ENCODE measurements at places on chromosomes 4 and X. TPM values are rescaled to one million over a fixed set of nuclear protein-coding genes. Genes with fewer than 3 reads are reported as not detected.
A peak's percentile ranks its signal among the peaks of the same experiment; 100 is the strongest.

Gene ZXDA
- total RNA-seq = 1.8 TPM

Gene SRPX
- 2.8 TPM for total RNA-seq

Gene ADAM29
- total RNA-seq = not detected

Gene COPS4
- total RNA-seq = 34.8 TPM

Gene PCSK1N
- 2.5 TPM for total RNA-seq

Gene ADH1C
- not detected for total RNA-seq

Gene RTL3
- total RNA-seq = not detected

Gene SSX4B
- total RNA-seq = 1.7 TPM

Gene TRPC3
- total RNA-seq = 1.7 TPM

DNA sequence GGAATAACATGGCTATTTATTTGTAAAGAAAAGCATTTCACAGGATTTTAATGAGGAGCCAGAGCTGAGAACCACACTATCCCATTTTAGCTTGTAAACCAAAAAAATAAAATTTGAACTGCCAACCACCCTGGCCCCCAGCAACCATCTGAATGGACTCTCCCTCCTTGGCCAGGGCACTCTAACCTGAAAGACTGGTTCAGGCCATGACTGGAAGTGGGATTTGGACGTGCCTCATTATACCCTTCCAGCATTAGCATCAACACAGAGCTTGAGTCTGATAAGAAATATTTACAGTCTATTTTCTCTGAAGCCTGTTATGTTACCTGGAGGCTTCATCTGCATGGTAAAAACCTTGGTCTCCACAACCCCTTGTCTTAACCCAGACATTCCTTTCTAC is 30.0 kb downstream of the METAP1 start:
- peaks cover 37% of the 10 kb centered on the region for H3K36me3 ChIP-seq
- DNase-seq = no peak
- H3K4me1 ChIP-seq = no peaks in the 10 kb centered on the region
- H3K27ac ChIP-seq = no peak overlapping the region

DNA sequence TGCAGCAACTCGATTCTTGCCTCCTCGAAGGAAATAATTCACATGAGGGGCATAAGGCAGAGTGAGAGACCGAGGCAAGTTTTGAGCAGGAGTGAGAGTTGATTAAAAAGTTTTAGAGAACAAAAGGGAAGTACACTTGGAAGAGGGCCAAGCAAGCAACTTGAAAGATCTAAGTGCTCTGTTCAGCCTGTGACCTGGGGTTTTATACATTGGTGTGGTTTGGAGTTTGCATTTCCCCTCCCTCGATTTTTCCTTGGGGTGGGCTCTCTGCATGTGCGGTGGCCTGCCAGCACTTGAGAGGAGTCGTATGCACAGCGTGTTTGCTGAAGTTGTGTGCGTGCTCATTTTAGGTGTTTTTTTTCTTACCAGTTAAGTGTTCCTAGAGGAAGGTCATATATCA is 356.4 kb downstream of the KLHL4 start:
- no peaks in the 10 kb centered on the region for H3K4me1 ChIP-seq
- H3K27ac ChIP-seq = no peak overlapping the region
- H3K36me3 ChIP-seq = no peaks in the 10 kb centered on the region
- H3K27me3 ChIP-seq = no peaks in the 10 kb centered on the region
- no peak for DNase-seq
- no peak overlapping the region for H3K4me3 ChIP-seq

- H3K27me3 ChIP-seq = no peaks in the 10 kb centered on the region
- no peaks in the 10 kb centered on the region for H3K4me1 ChIP-seq
Observed at GRCh38 chr4:38924353-38924752, 56.7 kb downstream of the FAM114A1 start.

GRCh38 chr4:41934514-41934900 is 722 bp upstream of the TMEM33 start:
- peaks cover 13% of the 10 kb centered on the region for H3K36me3 ChIP-seq
- peaks cover 10% of the 10 kb centered on the region for H3K27me3 ChIP-seq
- peak overlapping the region; percentile 95 for H3K4me3 ChIP-seq
- no peaks in the 10 kb centered on the region for H3K4me1 ChIP-seq
- no peak for DNase-seq

DNA sequence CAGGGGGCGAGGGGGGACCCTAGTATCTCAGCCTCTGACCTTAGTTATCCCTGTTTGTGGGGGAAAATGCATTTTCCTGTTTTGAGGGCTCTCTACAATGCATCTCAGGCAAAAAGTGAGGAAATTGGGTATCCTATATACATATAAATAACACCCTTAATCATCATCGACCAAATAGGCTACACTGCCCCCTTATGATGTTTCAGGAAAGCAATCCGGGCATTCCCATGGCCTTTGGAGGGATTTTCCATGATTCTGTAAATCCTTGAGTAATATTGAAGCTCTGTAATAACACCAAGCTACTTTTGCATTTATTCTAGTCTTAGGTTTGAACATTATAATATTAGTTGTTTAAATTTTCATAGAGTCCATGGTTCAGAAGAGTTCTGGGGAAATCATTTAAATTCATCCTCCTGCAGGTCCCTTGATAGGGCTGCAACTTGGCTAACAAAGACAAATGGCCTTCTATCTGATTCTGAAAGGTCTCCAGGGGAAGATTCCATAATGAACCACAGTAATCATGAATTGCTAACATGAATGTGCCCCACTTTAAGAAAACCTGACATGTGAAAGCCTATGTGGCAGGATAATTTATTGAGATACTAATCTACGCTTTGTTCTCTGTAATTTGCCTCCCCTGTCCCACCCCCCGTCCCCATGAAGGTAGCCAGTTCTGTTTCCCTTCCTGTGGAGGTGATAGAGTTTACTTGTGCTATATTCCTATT is 91.5 kb upstream of the SCOC start:
- no peaks in the 10 kb centered on the region for H3K4me1 ChIP-seq
- no peaks in the 10 kb centered on the region for H3K27me3 ChIP-seq
- no peak overlapping the region for H3K27ac ChIP-seq
- no peak for DNase-seq
- no peak overlapping the region for H3K4me3 ChIP-seq
- no peaks in the 10 kb centered on the region for H3K36me3 ChIP-seq

- H3K4me1 ChIP-seq = no peaks in the 10 kb centered on the region
- no peaks in the 10 kb centered on the region for H3K27me3 ChIP-seq
- H3K36me3 ChIP-seq = no peaks in the 10 kb centered on the region
- H3K4me3 ChIP-seq = no peak overlapping the region
- H3K27ac ChIP-seq = no peak overlapping the region
Observed at GRCh38 chrX:24219320-24219719, 69.8 kb downstream of the ZFX start.

- no peak overlapping the region for H3K27ac ChIP-seq
- H3K4me3 ChIP-seq = no peak overlapping the region
- H3K36me3 ChIP-seq = peaks cover 50% of the 10 kb centered on the region
- H3K4me1 ChIP-seq = no peaks in the 10 kb centered on the region
- no peak for DNase-seq
- no peaks in the 10 kb centered on the region for H3K27me3 ChIP-seq
Observed at GRCh38 chrX:124098089-124098488, 136.6 kb downstream of the STAG2 start.

DNA sequence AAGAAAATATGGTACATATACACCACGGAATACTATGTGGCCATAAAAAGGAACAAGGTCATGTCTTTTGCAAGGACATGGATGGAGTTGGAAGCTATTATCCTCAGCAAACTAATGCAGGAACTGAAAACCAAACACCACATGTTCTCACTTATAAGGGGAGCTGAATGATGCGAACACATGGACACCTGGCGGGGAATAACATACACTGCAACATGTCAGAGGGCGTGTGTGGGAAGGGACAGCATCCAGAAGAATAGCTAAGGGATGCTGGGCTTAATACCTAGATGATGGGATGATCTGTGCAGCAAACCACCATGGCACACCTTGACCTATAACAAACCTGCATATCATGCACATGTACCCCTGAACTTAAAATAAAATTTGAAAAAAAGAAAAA is 19.5 kb upstream of the CNKSR2 start:
- H3K36me3 ChIP-seq = no peaks in the 10 kb centered on the region
- H3K4me1 ChIP-seq = no peaks in the 10 kb centered on the region
- no peaks in the 10 kb centered on the region for H3K27me3 ChIP-seq
- H3K27ac ChIP-seq = no peak overlapping the region

DNA sequence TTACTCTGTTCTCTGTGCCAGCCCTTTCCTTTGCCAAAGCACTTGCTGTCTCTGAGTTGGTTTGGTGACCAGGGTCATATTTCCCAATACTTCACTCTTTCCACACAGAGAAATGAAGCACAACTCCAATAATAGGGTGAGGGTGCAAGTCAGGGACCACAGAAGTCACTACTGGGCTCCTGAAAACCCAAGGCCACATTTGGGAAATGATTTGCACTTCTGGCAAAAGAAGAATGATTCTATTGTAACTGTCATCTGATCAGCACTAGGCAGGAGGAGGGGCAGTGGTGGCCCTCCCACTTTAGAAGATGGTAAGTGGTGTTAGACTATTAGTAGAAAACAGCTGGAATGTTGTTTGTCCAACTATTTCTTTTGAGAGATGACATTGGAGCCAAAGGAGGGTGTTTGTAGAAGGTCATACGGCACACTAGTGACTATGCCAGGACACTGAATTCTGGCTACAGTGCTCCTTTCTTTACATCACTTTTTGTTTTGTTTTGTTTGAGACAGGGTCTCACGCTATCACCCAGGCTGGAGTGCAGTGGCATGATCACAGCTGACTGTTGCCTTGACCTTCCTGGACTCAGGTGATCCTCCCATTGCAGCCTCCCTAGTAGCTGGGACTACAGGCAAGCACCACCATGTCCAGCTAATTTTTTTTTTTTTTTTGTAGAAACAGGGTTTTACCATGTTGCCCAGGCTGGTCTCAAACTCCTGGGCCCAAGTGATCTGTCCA is 10.8 kb upstream of the HADH start:
- no peaks in the 10 kb centered on the region for H3K27me3 ChIP-seq
- no peak for DNase-seq
- H3K27ac ChIP-seq = no peak overlapping the region
- H3K4me3 ChIP-seq = no peak overlapping the region
- no peaks in the 10 kb centered on the region for H3K36me3 ChIP-seq
- no peaks in the 10 kb centered on the region for H3K4me1 ChIP-seq

- H3K27ac ChIP-seq = no peak overlapping the region
- no peak for DNase-seq
- H3K36me3 ChIP-seq = no peaks in the 10 kb centered on the region
- peaks cover under 1% of the 10 kb centered on the region for H3K4me1 ChIP-seq
- no peaks in the 10 kb centered on the region for H3K27me3 ChIP-seq
Observed at GRCh38 chrX:15938072-15938471, 83.5 kb upstream of the AP1S2 start.

- H3K4me1 ChIP-seq = peaks cover 3% of the 10 kb centered on the region
- no peaks in the 10 kb centered on the region for H3K27me3 ChIP-seq
- H3K27ac ChIP-seq = no peak overlapping the region
- no peak for DNase-seq
Observed at GRCh38 chr4:140450352-140450751, 22.9 kb upstream of the CLGN start.

DNA sequence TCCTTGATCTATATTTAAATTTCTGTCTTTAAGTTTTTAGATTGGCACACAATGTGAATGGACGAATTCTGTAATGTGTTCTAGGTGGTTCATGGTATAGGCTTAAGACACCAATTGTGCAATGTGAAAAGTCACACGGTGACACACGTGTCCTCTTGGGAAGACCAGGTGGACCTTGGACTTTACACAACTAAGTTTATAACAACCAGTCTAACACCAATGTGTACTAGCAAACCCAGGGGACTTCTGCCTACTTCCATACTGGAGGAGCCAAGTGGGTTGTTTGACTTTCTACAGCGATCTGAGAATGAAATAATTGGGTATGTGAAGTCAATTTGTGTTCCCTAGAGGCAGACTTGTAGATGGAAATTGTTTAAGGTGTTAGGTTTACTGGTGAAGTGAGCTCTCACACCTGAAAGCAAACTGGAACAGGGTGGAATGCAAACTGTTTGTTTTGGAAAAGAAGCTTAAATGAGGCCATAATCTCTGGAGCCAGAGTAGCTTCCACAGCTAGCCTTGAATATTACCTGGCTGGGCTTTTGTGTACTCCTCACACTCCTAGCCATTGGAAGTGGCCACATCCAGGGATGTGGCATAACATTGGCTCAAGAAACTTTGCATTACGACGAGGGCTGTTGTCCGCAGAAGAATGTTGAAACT is 45.9 kb upstream of the WDR1 start:
- H3K27me3 ChIP-seq = no peaks in the 10 kb centered on the region
- H3K36me3 ChIP-seq = no peaks in the 10 kb centered on the region
- DNase-seq = no peak
- H3K4me3 ChIP-seq = no peak overlapping the region

GRCh38 chr4:153375303-153375702 is 30.8 kb downstream of the MND1 start:
- no peak for DNase-seq
- H3K27me3 ChIP-seq = no peaks in the 10 kb centered on the region
- peaks cover 14% of the 10 kb centered on the region for H3K36me3 ChIP-seq
- H3K27ac ChIP-seq = no peak overlapping the region
- no peaks in the 10 kb centered on the region for H3K4me1 ChIP-seq

GRCh38 chr4:181870326-181870725 is 372.9 kb upstream of the TENM3 start:
- no peaks in the 10 kb centered on the region for H3K36me3 ChIP-seq
- no peak overlapping the region for H3K4me3 ChIP-seq
- H3K27me3 ChIP-seq = no peaks in the 10 kb centered on the region
- no peak for DNase-seq

DNA sequence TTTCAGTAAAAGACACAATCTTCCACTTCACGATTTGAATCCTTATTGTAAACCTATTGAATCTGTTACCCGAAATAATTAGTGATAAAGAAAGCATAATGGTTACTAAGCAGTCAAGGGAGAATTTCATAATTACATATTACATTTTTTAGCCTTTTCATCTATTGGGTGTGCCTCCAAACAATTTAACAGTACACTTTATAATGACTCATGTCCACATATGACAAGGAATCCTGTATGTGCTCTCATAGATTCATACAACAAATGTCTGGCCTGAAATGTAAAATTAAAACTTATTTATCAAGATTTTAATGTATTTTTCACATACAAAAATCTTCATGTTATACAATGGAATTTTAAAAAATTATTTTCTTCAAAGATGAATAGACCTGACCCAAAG is 39.4 kb downstream of the PPP3CA start:
- peaks cover 8% of the 10 kb centered on the region for H3K4me1 ChIP-seq
- H3K36me3 ChIP-seq = no peaks in the 10 kb centered on the region
- H3K4me3 ChIP-seq = no peak overlapping the region
- no peak for DNase-seq

- no peak overlapping the region for H3K27ac ChIP-seq
- H3K4me1 ChIP-seq = peaks cover 4% of the 10 kb centered on the region
Observed at GRCh38 chrX:18966624-18967023, 17.3 kb downstream of the PHKA2 start.
